T-helper 17 cell (primary cell): ENCODE measurements at places on chromosomes 2 and 18. TPM values are rescaled to one million over a fixed set of nuclear protein-coding genes. Genes with fewer than 3 reads are reported as not detected.
A peak's percentile ranks its signal among the peaks of the same experiment; 100 is the strongest.

- H3K4me3 ChIP-seq, result no peak overlapping the region
- peaks cover 14% of the 10 kb centered on the region for H3K27me3 ChIP-seq
- no peak for DNase-seq
- no peaks in the 10 kb centered on the region for H3K36me3 ChIP-seq
Measured at GRCh38 chr2:209977386-209978239, 24.8 kb upstream of the RPE start.

DNA sequence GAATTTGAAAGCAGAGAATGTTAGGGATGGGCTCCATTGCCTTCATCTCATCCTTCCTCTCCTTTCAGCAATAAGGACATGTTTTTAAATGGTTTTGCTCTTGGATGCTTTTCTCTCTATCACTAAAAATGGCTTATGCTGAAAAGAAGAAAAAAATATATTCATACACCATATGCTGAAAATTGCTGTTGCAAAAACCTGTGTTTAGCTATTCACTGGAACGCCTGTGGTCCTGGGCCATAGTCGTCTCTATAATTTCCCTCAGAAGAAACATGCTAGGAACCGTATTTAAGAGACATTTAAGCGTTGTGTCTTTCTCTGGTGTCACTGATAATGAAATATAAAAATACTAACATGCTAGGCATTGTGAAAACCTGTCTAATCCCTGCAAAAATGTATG lies 324.9 kb downstream of the TSN start:
- no peaks in the 10 kb centered on the region for H3K36me3 ChIP-seq
- no peak for DNase-seq
- H3K27me3 ChIP-seq, result peaks cover 8% of the 10 kb centered on the region
- no peak overlapping the region for H3K27ac ChIP-seq
- H3K4me1 ChIP-seq, result no peaks in the 10 kb centered on the region

DNA sequence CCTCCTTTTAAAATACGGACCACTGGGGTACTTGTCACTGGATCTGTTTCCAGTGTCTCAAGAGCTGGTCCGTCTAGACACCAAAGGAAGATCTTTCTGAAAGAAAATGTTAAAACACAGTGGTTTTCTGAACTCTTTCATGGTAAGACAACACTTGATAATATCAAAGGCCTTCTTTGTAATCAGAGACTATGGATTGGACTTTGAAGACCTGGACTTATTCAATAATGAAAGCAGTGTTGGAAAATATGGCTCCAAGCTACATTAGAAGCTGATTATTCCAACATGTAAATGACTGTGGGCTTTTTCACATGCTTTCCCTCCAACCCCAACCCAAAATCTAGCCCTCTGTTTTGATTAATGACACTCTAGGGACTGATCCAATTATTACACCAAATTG lies 329.4 kb upstream of the LYPD1 start:
- DNase-seq, result no peak
- H3K4me1 ChIP-seq, result no peaks in the 10 kb centered on the region
- H3K27ac ChIP-seq, result no peak overlapping the region
- H3K36me3 ChIP-seq, result no peaks in the 10 kb centered on the region
- no peak overlapping the region for H3K4me3 ChIP-seq
- no peaks in the 10 kb centered on the region for H3K27me3 ChIP-seq

Gene CD28
- 174 TPM for total RNA-seq

- no peak for DNase-seq
- no peak overlapping the region for H3K4me3 ChIP-seq
- no peak overlapping the region for H3K27ac ChIP-seq
- no peaks in the 10 kb centered on the region for H3K36me3 ChIP-seq
- peaks cover 23% of the 10 kb centered on the region for H3K27me3 ChIP-seq
- no peaks in the 10 kb centered on the region for H3K4me1 ChIP-seq
Measured at GRCh38 chr2:35821675-35822074, 533.9 kb upstream of the CRIM1 start.

Gene ACTG2
- total RNA-seq, result not detected

DNA sequence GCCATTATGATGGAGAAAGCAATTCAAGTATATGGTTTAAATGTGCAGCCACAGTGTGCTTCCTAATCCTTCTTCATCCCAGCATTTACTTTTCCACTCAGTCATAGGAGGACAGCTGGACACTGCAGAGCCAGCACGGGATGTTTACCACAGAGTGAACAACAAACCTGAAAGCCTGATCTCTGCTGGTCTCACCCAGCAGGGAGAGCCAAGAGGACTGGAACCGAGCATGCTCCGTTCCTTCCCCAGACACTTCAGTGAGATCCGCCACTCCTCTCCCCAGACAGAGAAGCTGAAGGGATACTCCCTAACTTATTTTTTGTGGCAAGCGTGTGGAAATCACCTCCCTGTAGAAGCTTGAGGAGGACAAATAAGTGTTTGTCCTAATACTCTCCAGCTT lies 23.2 kb upstream of the GORASP2 start:
- no peak overlapping the region for H3K27ac ChIP-seq
- H3K27me3 ChIP-seq, result peaks cover 8% of the 10 kb centered on the region
- no peak overlapping the region for H3K4me3 ChIP-seq
- H3K4me1 ChIP-seq, result no peaks in the 10 kb centered on the region
- DNase-seq, result no peak

- H3K36me3 ChIP-seq, result no peaks in the 10 kb centered on the region
- H3K4me1 ChIP-seq, result no peaks in the 10 kb centered on the region
- no peak overlapping the region for H3K27ac ChIP-seq
Measured at GRCh38 chr2:56049233-56049845, 125.8 kb upstream of the EFEMP1 start.

DNA sequence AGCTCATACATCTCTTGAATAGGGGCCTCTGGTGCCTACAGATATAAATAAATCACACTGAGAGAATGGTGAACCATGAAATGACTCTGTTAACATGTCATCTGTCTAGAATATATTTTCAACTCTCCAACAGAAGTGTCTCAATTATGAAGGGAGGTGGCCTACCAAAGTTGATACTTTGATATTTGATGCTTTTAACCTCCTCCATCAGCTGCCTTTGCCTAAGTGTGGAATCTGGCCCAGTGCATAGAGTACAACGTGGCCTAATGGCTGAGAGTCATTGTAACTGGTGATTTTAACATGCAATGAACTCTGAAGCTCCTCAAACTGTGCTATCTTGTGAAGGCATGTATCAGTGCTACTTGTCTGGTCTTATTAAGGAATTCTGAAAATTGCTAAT lies 93.4 kb downstream of the MYO3B start:
- H3K27me3 ChIP-seq, result peaks cover 22% of the 10 kb centered on the region
- no peak for DNase-seq
- H3K36me3 ChIP-seq, result no peaks in the 10 kb centered on the region

Gene UGT1A8
- total RNA-seq, result not detected

DNA sequence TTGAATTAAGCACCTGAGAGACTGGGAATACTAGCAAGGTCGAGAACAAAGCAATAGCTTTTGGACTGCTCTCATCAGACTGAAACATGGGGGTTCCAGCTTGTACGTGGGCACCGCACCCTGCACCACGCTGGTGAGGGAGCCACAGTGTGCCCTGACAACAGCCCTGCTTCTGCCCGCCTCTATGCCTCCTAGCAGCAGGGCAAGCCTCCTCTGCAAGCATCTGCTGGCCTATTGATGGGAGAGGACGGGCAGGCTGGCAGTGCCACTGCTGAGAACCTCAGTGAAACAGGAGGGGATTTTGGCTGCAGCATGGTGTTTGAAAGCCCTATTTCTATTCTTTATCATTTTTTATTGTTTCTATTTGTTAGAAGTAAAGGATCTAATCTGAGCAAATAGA lies 146.1 kb upstream of the OTOS start:
- DNase-seq, result no peak
- H3K36me3 ChIP-seq, result peaks cover 2% of the 10 kb centered on the region
- H3K27me3 ChIP-seq, result peaks cover 23% of the 10 kb centered on the region

Gene LYPD6B
- total RNA-seq, result not detected

DNA sequence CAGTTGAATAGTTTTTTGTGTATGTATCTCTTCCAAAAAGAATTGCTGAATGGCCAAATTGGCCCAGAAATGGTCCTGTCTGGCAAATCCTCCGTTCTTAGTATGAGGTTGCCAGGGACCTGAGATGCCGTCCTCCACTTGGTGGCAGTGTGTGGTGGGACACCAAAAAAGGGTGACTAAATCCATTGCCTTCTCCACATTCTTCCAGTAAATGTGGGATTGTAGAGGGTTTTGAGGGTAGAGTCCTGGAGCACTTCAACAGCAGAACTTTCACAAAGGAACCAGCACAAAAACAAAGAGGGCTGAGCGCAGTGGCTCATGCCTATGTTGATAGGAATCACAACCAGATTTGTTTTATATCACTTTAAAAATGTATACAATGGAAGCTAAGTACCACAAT lies 199.9 kb downstream of the BCL2 start:
- H3K4me1 ChIP-seq, result peaks cover 14% of the 10 kb centered on the region
- DNase-seq, result no peak
- H3K27ac ChIP-seq, result no peak overlapping the region
- H3K4me3 ChIP-seq, result no peak overlapping the region
- no peaks in the 10 kb centered on the region for H3K36me3 ChIP-seq
- no peaks in the 10 kb centered on the region for H3K27me3 ChIP-seq

GRCh38 chr18:3255611-3256165 lies 6.2 kb upstream of the MYL12B start:
- no peak for DNase-seq
- peaks cover 13% of the 10 kb centered on the region for H3K36me3 ChIP-seq
- H3K4me1 ChIP-seq, result peaks cover 66% of the 10 kb centered on the region
- H3K27me3 ChIP-seq, result no peaks in the 10 kb centered on the region
- peak overlapping the region; percentile 95 for H3K27ac ChIP-seq

Gene C2orf92
- total RNA-seq, result 13.5 TPM

Gene ANKRD36
- 65.5 TPM for total RNA-seq

GRCh38 chr2:106869512-106870275 lies 16.3 kb downstream of the ST6GAL2 start:
- H3K4me1 ChIP-seq, result no peaks in the 10 kb centered on the region
- H3K4me3 ChIP-seq, result no peak overlapping the region
- peaks cover 5% of the 10 kb centered on the region for H3K27me3 ChIP-seq
- H3K27ac ChIP-seq, result no peak overlapping the region
- H3K36me3 ChIP-seq, result no peaks in the 10 kb centered on the region

Gene NEB
- 1.7 TPM for total RNA-seq

DNA sequence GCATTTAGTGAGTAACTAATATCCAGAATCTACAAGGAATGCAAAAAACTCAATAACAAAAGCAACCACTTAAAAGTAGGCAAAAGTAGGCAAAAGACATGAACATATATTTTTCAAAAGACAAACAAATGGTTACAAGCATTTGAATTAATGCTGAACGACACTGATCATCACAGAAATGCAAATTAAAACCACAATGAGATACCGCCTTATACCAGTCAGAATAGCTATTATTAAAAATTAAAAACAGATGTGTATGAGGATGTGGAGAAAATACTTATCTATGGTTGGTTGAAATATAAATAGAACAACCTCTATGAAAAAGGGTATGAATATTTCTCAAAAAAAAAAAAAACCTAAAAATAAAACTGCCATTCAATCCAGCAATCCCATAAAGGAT lies 51.7 kb downstream of the SNTG2 start:
- no peak overlapping the region for H3K27ac ChIP-seq
- peaks cover 3% of the 10 kb centered on the region for H3K36me3 ChIP-seq
- no peak overlapping the region for H3K4me3 ChIP-seq
- H3K27me3 ChIP-seq, result peaks cover 10% of the 10 kb centered on the region
- no peaks in the 10 kb centered on the region for H3K4me1 ChIP-seq
